ENCODE measurements at places on chromosomes 4 and X. TPM values are rescaled to one million over a fixed set of nuclear protein-coding genes. Genes with fewer than 3 reads are reported as not detected.

DNA sequence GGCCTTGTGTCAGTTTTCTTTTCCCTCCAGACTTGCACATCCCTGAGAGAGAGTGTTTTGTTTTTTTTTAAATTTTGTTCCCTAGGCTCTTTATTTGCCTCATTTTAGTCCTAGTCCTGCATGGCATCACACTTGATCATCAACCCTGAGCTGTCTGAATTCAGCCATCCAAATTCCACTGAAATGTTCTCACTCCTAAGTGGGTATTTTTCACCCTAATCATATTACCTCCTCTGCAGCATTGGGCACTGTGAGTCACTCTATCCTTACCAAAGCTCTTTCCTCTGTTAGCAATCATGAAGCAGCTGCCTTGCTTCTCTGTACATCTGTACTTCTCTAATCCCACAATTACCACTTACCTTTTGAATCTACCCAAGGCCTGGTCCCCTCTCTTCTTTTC lies 356.6 kb upstream of the MAGEB2 start:
- H3K27me3 ChIP-seq = no peaks in the 10 kb centered on the region
- H3K36me3 ChIP-seq = no peaks in the 10 kb centered on the region
- no peak overlapping the region for H3K27ac ChIP-seq
- H3K4me1 ChIP-seq = no peaks in the 10 kb centered on the region
- DNase-seq = peak; percentile 8

DNA sequence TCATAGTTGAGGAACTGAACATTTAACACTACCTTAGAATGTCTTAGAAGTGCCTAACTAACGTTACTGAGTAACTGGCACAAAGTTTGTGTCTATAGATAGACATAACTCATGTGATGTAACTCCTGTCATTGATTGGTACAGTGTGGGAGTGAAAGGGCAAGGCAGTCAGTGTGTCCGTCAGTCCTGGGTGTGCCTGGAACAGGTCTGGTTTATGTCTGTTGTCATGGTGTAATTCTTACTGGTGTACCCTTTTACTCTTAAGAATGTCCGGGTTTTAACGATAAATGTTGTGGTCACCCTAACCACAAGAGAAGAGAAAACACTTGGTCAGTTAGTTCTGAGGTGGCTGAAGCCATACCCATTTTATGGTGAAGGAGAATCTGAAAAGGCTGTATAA lies 93.1 kb upstream of the ESX1 start:
- peaks cover 31% of the 10 kb centered on the region for H3K4me1 ChIP-seq
- H3K4me3 ChIP-seq = no peak overlapping the region
- H3K36me3 ChIP-seq = no peaks in the 10 kb centered on the region
- no peak overlapping the region for H3K27ac ChIP-seq
- H3K27me3 ChIP-seq = no peaks in the 10 kb centered on the region
- DNase-seq = no peak

DNA sequence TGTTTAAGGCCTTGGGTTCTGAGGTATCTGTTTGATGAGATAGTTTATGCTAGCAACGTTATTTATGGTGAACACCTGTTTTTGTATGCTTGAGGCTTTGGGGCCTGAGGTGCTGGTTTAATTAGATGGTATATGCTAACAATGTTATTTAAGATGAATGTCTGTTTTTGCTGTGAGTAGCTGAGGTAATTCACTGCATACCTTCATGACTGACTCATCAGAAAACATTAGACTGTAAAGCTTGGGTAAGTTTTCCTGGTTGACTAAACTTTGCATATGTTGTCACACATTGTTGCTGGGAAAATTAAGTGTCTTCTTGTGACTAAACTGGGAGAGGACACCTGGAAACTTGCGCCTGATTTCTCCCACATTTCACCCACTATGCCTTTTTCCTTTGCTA lies 1026.6 kb downstream of the RAPGEF2 start:
- no peak overlapping the region for H3K4me3 ChIP-seq
- peaks cover 10% of the 10 kb centered on the region for H3K4me1 ChIP-seq
- no peaks in the 10 kb centered on the region for H3K27me3 ChIP-seq
- no peaks in the 10 kb centered on the region for H3K36me3 ChIP-seq

- H3K36me3 ChIP-seq = no peaks in the 10 kb centered on the region
- H3K4me3 ChIP-seq = no peak overlapping the region
- no peak for DNase-seq
- H3K27me3 ChIP-seq = no peaks in the 10 kb centered on the region
Measured at GRCh38 chrX:105634180-105634579, 188.2 kb upstream of the NRK start.

Gene F11
- not detected for total RNA-seq

Gene ZMAT1
- not detected for total RNA-seq

DNA sequence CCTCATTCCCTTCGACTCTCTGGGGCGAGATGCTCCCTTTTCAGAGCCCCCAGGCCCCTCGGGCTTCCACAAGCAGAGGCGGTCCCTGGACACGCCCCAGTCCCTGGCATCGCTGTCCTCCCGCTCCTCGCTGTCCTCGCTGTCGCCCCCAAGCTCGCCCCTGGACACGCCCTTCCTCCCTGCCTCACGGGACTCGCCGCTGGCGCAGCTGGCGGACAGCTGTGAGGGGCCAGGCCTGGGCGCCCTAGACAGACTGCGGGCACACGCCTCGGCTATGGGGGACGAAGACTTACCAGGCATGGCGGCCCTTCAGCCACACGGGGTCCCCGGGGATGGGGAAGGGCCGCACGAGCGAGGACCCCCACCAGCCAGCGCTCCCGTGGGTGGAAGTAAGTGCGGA lies 39.5 kb upstream of the CLCN4 start:
- no peaks in the 10 kb centered on the region for H3K27me3 ChIP-seq
- H3K36me3 ChIP-seq = peaks cover 61% of the 10 kb centered on the region
- no peak overlapping the region for H3K27ac ChIP-seq
- no peaks in the 10 kb centered on the region for H3K4me1 ChIP-seq
- DNase-seq = no peak

DNA sequence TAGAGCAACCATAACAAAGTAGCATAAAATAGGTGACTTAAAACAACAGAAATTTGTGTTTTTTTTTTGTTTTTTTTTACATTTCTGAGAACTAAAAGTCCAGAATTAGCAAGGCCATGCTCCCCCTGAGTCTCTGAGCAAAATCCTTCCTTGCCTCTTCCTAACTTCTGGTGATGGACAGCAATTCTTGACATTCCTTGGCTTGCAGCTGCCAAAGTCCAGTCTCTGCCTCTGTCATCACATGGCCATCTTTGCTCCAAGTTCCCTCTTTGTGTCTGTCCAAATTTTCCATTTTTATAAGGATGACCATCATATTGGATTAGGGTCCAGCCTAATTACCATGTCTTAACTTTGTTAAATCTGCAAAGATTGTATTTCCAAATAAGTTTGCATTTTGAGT lies 407.2 kb downstream of the PDHA2 start:
- no peak overlapping the region for H3K27ac ChIP-seq
- no peak overlapping the region for H3K4me3 ChIP-seq
- no peaks in the 10 kb centered on the region for H3K4me1 ChIP-seq
- no peaks in the 10 kb centered on the region for H3K27me3 ChIP-seq

Gene TLR10
- not detected for total RNA-seq

Gene NRK
- total RNA-seq = 0.73 TPM

GRCh38 chrX:101108284-101108683 lies 10.3 kb downstream of the CENPI start:
- no peak overlapping the region for H3K27ac ChIP-seq
- no peak overlapping the region for H3K4me3 ChIP-seq
- peaks cover 3% of the 10 kb centered on the region for H3K36me3 ChIP-seq
- DNase-seq = no peak

GRCh38 chr4:165945991-165946390 lies 73.0 kb downstream of the TLL1 start:
- no peaks in the 10 kb centered on the region for H3K4me1 ChIP-seq
- no peak overlapping the region for H3K4me3 ChIP-seq
- H3K27me3 ChIP-seq = no peaks in the 10 kb centered on the region
- no peaks in the 10 kb centered on the region for H3K36me3 ChIP-seq

Gene SERPINA7
- total RNA-seq = not detected

- no peak overlapping the region for H3K4me3 ChIP-seq
- no peaks in the 10 kb centered on the region for H3K27me3 ChIP-seq
- DNase-seq = no peak
- H3K36me3 ChIP-seq = no peaks in the 10 kb centered on the region
Measured at GRCh38 chr4:184937030-184937710, 81.1 kb upstream of the HELT start.

GRCh38 chr4:71607780-71608677 lies 175.8 kb downstream of the GC start:
- no peaks in the 10 kb centered on the region for H3K27me3 ChIP-seq
- peak overlapping the region; percentile 32 for H3K4me3 ChIP-seq
- peak; percentile 99 for DNase-seq
- H3K36me3 ChIP-seq = no peaks in the 10 kb centered on the region

- no peaks in the 10 kb centered on the region for H3K27me3 ChIP-seq
- no peak overlapping the region for H3K4me3 ChIP-seq
- no peaks in the 10 kb centered on the region for H3K4me1 ChIP-seq
- H3K36me3 ChIP-seq = no peaks in the 10 kb centered on the region
- no peak overlapping the region for H3K27ac ChIP-seq
Measured at GRCh38 chrX:15114743-15115566, 154.9 kb downstream of the ASB9 start.

Gene TIGD4
- 0.07 TPM for total RNA-seq

Gene PCSK1N
- 177 TPM for total RNA-seq

- no peaks in the 10 kb centered on the region for H3K27me3 ChIP-seq
- H3K4me1 ChIP-seq = peaks cover 31% of the 10 kb centered on the region
- no peak overlapping the region for H3K27ac ChIP-seq
- peak; percentile 25 for DNase-seq
Measured at GRCh38 chr4:62544428-62544827, 1344.3 kb downstream of the ADGRL3 start.

DNA sequence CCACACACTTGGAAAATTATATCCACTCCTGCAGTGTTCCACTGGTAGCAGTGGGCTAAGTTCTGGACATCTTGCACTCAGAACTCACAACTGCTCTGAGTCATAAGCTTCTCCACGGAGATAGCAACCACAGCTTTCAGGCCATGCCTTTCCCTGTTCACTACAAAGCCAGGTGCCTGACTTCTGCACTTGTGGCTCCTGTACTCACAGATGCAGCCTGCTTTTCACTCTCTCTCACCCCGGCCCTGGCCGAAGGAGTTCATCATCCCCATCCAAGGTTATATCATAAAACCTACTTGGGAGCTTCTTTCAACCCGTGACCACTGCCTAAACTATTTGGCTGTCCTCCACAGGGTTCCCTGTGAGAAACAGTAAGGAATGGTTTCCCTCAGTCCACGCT lies 999.4 kb downstream of the GLUD2 start:
- H3K27me3 ChIP-seq = no peaks in the 10 kb centered on the region
- H3K36me3 ChIP-seq = no peaks in the 10 kb centered on the region
- no peak for DNase-seq
- H3K4me1 ChIP-seq = no peaks in the 10 kb centered on the region

DNA sequence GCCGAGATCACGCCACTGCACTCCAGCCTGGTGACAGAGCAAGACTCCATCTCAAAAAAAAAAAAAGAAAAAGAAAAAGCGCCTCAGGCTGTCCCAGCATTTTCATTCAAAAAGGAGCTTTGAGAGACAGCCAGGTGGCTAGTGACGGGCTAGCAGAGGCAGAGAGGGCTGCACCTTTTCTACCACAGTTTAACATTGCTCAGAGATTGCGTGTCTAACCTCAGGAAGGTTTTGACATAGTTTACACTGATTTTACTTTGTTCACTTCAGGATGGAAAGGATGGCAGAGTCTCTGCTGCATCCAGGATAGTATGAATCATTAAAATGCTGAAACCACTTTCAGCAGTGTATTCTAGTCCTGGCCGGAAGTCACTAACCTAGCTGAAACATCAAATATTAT lies 28.1 kb downstream of the ZFP42 start:
- H3K4me3 ChIP-seq = no peak overlapping the region
- H3K4me1 ChIP-seq = 0 out of 2 replicates have a peak, but pooled peaks cover 14% of the 10 kb centered on the region

Gene HMGN5
- 0.46 TPM for total RNA-seq

Gene MAP3K15
- total RNA-seq = 3.4 TPM

Gene DGAT2L6
- total RNA-seq = not detected

Gene EVC
- total RNA-seq = 22.7 TPM

GRCh38 chr4:182536221-182536811 lies 293.1 kb downstream of the TENM3 start:
- H3K36me3 ChIP-seq = no peaks in the 10 kb centered on the region
- no peaks in the 10 kb centered on the region for H3K4me1 ChIP-seq
- no peaks in the 10 kb centered on the region for H3K27me3 ChIP-seq
- no peak overlapping the region for H3K4me3 ChIP-seq
- no peak overlapping the region for H3K27ac ChIP-seq
- no peak for DNase-seq

DNA sequence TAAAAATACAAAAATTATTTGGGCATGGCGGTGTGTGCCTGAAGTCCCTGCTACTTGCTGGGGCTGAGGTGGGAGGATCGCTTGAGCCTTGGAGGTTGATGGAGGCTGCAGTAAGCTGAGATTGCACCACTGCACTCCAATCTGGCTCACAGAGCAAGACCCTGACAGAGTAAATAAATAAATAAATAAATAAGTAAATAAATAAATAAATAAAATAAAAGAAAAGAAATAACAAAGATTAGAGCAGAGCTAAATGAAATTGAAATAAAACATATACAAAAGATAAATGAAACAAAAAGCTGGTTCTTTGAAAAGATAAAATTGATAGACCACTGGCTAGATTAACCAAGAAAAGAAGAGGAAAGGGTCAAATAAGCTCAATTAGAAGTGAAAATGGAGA lies 43.1 kb downstream of the HPGD start:
- no peak overlapping the region for H3K4me3 ChIP-seq
- H3K27me3 ChIP-seq = no peaks in the 10 kb centered on the region
- no peak overlapping the region for H3K27ac ChIP-seq
- H3K4me1 ChIP-seq = no peaks in the 10 kb centered on the region
- no peaks in the 10 kb centered on the region for H3K36me3 ChIP-seq
- DNase-seq = no peak

- no peak overlapping the region for H3K27ac ChIP-seq
- no peak overlapping the region for H3K4me3 ChIP-seq
- no peaks in the 10 kb centered on the region for H3K36me3 ChIP-seq
- peak; percentile 41 for DNase-seq
- H3K4me1 ChIP-seq = no peaks in the 10 kb centered on the region
- H3K27me3 ChIP-seq = peaks cover 24% of the 10 kb centered on the region
Measured at GRCh38 chr4:15400981-15401671, 26.7 kb upstream of the C1QTNF7 start.

Gene CT55
- not detected for total RNA-seq

Gene SMAD1
- total RNA-seq = 13.3 TPM

Gene SLC10A6
- not detected for total RNA-seq

Gene ZCCHC18
- 0.23 TPM for total RNA-seq

Gene RELL1
- total RNA-seq = 14.6 TPM

GRCh38 chr4:26368685-26369084 lies 47.9 kb downstream of the RBPJ start:
- H3K4me1 ChIP-seq = peaks cover 42% of the 10 kb centered on the region
- H3K27me3 ChIP-seq = no peaks in the 10 kb centered on the region
- H3K36me3 ChIP-seq = no peaks in the 10 kb centered on the region
- peak overlapping the region; percentile 6 for H3K27ac ChIP-seq
- DNase-seq = no peak

GRCh38 chr4:75654905-75655304 lies 18.3 kb downstream of the G3BP2 start:
- DNase-seq = no peak
- no peaks in the 10 kb centered on the region for H3K27me3 ChIP-seq
- H3K4me3 ChIP-seq = no peak overlapping the region
- peaks cover 62% of the 10 kb centered on the region for H3K36me3 ChIP-seq
- H3K4me1 ChIP-seq = peaks cover 10% of the 10 kb centered on the region
- no peak overlapping the region for H3K27ac ChIP-seq

- H3K27ac ChIP-seq = no peak overlapping the region
- no peaks in the 10 kb centered on the region for H3K27me3 ChIP-seq
- no peaks in the 10 kb centered on the region for H3K4me1 ChIP-seq
- no peaks in the 10 kb centered on the region for H3K36me3 ChIP-seq
Measured at GRCh38 chr4:139767168-139767567, 101.5 kb downstream of the MGST2 start.

Gene DDIT4L
- not detected for total RNA-seq
